Cardiac fibroblast (primary cell): ENCODE measurements at places on chromosomes 1 and 21.

- peak; percentile 65 for DNase-seq
These were observed 43.5 kb upstream of the BCL10 start for GRCh38 chr1:85319931-85320330.

DNA sequence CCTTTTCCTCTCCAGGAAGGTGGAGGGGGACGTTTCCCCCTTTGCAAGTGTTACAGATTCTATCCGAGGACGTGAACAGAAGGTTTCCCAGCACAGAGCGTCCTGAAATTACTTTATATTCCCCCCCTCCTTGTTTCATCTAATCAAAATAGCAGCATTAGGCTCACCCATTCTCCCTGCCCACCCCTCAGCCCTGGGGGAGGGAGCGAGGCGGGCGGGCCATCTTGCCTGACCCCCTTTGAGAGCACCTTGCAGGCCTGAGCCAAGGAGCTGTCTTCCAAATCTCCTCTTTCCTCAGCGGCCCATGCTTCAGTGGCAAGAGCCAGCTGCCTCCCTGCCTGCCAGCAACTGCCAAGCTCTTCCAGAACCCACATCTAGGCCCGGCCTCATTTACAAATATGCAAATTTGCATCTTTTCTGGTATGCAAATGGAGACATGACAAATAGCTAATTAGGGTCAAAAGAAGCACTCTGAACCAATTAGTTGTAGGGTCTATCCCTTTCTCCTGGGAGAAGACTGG lies 69.1 kb upstream of the POU3F1 start:
- no peak for DNase-seq

DNA sequence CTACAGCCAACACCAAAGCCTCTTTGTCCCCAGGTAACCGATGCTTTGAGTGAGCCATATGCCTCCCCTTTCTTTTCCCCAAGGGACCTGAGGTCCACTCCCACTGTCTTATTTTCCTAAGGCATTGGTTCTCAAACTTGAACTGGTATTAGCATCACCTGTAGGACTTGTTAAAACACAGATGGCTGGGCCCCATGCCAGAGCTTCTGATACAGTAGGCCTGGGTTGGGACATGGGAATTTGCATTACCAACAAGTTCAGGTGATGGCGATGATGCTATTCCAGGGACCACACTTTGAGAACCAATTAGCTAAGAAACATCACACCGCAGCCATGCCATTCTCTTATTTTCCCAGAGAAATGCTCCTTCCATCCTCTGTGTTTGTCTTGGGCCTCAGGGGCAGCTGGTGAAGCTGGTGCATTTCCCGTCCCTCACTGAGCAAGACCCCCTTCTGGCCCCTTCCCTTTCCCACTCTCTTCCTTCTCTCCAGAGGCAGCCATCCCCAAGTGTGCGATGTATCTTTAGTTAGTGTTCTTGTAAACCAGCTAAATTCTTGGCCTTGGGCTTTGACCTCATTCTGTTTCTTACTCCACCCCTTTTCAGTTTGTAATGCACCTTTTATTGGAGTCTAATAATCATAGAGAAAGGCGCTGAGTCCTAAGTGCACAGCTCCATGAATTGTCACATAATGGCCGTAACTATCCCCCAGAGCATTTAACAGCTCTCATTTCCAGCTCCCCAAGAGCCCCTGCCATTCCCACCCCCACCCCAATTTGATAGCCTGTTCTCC lies 14.2 kb upstream of the TTC22 start:
- no peak for DNase-seq

DNA sequence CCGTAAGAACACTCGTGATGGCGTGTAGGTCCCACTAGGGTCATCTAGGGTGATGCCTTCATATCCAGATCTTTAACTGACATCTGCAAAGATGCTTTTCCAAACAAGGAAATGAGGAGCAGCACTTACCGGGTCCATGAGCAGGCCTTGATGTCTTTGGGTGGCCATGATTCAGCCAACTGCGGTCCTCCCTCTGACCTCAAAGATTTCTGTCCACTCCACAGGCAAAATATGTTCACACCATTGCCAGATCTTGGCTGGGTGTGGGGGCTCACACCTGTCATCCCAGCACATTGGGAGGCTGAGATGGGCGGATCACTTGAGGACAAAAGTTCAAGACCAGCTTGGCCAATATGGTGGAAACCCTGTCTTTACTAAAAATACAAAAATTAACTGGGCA lies 18.2 kb downstream of the TRPM2 start:
- no peak for DNase-seq

DNA sequence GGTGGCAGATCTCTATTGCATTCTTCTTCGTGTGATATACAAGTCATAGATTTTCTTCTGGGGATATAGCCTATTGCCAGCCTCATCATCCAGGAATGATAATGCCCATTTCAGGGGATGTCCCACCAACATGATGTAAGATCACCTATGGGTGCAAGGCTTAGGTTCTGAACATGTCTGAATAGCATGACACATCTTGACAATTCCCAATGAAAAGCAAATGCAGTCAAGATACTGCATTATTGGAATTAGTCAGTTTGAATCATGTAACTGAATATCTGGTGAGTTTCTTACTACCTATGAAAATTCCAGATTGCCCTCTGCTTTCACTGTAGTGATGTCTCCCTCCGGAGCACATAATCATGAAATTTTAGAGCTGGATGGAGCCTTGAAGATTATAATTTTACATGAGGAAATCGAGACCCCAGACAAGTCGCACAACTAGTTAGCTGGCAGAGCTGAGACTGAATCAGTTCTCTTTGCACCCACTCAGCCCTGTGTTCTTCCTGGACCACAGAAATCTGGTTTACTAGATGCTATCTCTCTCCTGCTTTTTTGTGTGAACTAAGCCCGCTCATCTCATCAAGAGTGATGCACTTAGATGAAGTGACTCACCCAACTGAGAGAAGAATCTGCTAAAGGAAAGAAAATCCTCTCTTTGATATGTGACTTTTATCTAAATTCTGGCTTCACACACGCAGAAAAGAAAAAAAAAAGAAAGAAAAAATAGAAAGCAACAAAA lies 65.0 kb downstream of the WDR64 start:
- no peak for DNase-seq

DNA sequence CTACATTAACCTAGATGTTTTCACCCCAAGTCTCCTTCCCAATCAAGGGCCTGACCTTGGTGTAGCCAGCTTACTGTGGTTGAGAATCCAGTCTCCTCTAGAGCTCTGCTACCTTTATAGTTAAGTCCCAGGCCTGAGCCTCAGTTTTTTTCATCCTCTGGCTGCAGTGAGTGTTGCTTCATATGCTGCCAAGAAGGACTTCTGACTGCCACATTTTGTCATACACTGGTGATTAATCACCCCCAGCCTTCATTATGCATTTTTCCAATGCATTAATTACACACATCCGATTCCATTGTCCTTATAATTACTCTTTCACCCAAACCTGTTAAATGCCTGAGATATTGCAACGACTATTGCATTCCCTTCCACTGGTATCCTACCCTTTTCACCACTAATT lies 66.3 kb upstream of the FGGY start:
- DNase-seq, result no peak

DNA sequence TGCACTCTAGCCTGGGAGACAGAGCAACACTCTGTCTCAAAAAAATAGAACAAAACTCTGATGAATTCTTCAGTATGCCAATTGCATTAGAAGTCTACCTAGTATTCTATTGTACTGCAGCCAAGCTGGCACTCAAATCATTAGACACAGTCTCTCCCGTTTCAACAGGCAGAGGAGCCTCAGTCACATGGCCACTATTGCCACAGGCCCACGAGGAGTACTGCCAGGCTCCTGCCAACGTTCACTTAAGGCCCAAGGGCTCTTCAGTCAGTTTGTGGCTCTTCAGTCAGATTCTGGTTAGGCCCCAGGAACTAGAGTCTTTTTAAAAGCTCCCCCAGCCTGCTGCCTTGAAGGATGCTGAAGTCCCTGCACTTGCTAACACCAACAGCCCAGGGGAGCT lies 73.4 kb downstream of the SH3BGR start:
- DNase-seq, result no peak

DNA sequence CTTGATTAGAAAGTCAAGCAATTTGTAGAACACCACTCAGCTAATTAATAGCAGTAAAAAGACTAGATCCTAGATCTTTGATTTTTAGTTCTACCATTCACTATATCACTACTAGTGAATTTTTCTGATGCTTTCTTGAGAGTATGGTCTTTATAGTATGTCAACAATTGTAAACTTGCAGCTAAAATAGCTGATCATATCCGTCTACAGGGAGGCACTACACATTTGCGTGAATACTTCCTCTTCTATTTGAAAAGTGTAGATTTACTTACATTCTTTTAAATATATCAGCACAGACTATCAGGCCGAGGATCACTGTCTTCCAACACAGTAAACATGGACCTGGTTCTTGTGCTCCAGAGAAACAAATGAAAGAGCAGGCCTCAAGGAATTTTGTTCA lies 18.6 kb upstream of the PTPRC start:
- no peak for DNase-seq

- DNase-seq, result no peak
These were observed 52.0 kb upstream of the ARHGEF16 start for GRCh38 chr1:3402258-3403010.

DNA sequence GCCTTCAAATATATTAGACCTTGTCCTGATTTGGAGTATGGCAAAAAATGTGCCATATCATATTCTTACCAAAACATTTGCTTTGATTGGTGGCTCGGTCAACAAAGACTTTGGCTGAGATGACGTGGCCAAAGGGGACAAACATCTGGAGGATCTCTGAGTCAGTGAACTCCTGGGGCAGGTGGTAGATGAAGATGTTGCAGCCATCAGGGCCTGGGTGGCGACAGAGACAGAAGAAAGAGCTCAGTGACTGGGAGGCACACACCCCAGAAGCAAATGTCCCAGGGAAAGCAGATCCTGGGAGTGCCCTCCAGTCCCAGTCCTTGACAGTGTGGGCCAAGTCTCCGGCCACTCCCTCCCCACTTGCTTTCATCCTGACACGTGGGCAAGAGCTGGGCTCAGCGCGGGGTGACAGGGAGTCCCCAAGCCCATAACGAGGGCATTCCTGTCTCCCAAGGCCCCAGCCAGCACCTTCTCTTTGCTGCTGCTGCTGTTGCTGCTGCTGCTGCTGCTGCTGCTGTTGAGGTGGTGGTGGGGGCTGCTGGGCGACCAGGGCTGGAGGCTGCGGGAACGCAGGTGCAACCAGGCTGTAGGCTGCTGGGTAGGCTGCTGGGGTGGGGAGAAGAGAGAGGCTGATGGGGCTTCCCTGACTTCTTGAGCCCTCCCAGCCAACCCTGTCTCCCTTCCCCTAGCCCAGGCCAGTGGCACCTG lies 10.7 kb downstream of the CELF3 start:
- no peak for DNase-seq

DNA sequence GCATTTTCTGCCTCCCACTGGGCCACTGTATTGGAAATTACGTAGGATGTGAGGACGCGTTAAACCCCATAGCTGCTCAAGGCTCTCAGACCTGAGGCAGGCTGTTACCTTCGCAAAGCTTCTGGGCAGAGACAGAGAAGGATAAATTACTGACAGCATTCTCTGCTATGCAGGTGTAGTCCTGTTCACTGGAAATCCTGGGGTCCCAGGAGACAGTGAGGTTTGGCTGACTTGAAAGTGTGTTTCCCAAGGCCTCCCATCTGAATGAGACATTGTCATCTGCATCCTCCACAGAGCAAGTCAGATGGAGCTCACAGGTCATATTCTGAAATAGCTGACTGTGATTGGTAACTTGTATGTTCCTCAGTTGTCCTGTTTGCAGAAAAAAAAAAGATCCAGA lies 32.0 kb downstream of the SLAMF6 start:
- no peak for DNase-seq

- DNase-seq, result no peak
These were observed 25.2 kb upstream of the DUSP23 start for GRCh38 chr1:159755451-159756007.

GRCh38 chr1:204992201-204992997 lies 50.6 kb upstream of the CNTN2 start:
- no peak for DNase-seq

- DNase-seq, result peak; percentile 98
These were observed 182.7 kb upstream of the PTBP2 start for GRCh38 chr1:96538883-96539282.

- no peak for DNase-seq
These were observed 61.8 kb upstream of the LAMC2 start for GRCh38 chr1:183124259-183124658.

DNA sequence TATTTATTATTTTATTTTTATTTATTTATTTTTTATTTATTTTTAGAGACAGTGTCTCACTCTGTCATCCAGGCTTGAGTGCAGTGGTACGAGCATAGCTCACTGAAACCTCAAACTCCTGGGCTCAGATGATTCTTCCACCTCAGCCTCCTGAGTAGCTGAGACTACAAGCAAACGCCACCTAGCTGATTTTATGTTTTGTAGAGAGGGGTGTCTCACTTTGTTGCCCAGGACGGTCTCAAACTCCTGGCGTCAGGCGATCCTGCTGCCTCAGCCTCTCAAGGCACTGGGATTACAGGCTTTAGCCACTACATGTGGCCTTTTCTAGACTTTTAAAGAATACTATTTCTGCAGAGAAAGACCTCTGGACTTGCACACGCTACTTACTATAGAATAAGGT lies 61.3 kb upstream of the C1orf53 start:
- DNase-seq, result no peak

DNA sequence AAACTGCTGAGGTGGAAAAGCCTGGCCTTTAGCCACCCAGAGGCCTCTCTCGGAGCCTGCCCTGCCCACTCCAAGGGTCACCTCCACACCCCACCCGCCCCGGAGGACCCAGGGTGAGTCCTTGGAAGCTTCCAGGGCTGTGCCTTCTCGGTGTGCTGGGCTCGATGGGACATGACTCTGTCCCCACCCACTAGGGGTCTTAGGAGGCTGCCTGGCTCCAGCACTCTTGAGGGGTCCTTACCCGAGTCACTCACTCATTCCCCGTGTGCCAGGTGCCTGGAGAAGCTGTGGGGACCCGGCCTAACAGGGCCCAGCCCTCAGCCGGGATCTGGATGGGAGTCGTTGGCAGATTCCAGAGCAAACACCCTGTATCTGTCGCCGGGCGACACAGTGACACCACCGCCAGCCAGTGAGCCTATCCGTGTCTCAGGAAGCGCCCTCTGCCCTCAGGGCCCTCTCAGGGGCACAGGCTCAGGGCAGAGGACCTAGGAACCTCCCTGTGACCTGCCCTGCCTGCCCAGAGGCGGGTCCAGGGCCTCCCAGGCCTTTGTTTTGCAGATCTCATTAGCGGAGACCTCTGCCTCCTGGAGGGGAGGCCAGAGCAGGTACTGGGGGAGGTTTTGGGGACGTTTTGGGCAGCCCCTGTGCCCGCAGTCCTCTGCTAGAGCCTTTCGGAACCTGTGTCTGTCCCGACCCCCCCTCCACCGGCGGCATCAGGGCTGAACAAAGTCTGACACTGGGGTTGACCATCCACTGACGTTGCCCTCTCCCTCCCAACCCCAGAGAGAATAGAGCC lies 3.1 kb upstream of the PRKCZ start:
- no peak for DNase-seq

GRCh38 chr1:77245830-77246229 lies 26.6 kb upstream of the PIGK start:
- no peak for DNase-seq

DNA sequence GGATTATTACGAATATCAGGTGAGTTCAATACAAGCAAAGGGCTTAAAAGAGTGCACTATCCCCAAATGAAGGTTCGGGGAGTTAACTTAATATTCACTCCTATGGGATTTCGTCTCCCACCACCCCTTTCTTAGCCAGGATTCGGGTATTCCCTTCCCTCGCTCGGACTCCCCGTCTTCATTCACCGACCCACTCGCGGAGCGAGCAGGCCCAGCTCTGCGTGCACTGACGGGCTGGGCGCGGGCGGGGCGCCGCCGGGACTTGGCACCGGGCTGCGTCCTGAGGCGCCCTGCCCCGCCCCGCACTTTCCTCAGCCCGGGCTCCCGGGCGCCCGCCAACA lies 7.7 kb upstream of the MPZL1 start:
- no peak for DNase-seq

GRCh38 chr1:155060736-155061135 lies 2.8 kb upstream of the EFNA4 start:
- DNase-seq, result no peak

GRCh38 chr1:223725578-223725977 lies 13.2 kb downstream of the CAPN2 start:
- DNase-seq, result no peak
